ENCODE measurements at places on chromosomes 7 and 10.

GRCh38 chr10:86962136-86962980 lies 4.0 kb downstream of the SNCG start:
- DNase-seq = peak; percentile 6

GRCh38 chr7:139842401-139843210 lies 13.5 kb downstream of the TBXAS1 start:
- no peak for DNase-seq

- DNase-seq = peak; percentile 33
Measured at GRCh38 chr7:112370436-112370835, 79.8 kb upstream of the IFRD1 start.

- peak; percentile 81 for DNase-seq
Measured at GRCh38 chr7:26200038-26200443, 505 bp downstream of the HNRNPA2B1 start.

GRCh38 chr10:108709927-108710722 lies 1213.2 kb downstream of the XPNPEP1 start:
- DNase-seq = no peak
